GM13977 (cell line): ENCODE measurements at places on chromosomes 7 and 10.

DNA sequence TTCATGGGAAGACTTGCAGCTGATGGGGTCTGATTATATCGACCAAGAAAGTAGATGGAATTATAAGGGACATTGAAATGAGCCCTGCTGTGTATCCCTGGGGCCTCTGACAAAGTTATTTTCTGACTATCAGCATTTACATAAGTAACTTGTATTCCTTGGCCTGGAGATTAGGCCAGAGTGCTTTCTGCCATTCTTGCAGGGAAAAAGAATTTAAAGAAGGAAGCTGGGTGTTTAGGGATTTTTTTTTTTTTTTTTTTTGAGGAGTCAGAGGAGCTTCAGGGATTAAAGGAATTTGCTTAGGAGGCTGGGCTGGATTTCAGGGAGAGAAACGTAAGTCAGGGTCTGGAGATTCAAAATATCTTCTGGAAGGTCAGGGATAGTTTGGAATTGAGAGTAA is 4.6 kb downstream of the SPAM1 start:
- DNase-seq = no peak

DNA sequence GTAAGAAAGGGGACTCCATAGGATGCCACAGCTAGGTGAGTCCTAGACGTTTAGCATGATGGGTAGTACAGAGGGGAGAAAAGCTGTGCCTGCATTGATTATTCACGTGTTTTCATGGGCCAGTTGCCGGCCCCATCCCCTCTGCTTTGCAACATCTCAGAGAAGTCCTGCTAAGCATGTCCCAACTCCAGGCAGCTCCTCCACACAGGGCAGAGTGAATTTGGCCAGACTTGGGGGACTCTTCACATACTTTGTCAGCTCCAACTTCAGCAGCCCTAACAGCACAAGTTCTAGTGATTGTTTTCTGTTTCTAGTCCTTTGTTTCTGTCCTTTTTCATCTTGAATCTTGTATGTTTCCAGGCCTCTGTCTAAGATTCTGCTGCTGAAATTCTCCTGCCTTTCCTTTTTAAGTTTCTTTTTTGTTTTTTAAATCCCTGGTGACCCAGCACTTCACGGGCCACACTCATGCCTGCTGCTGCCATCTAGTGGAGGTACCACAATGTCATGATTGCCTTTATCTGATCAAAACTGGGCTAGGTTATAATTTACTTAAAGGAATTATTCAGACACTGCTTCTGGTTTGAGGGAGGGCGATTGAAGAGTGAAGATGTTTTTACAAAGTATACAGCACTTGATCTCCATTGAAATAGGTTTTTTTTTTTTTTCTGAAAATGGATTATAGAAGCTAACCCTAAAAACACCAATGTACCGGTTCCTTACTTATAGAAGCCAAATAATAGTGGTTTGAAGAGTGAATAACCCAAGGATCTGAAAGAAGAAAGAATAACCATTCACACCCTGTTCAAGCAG is 276.9 kb downstream of the CSTF2T start:
- peak; percentile 23 for DNase-seq

DNA sequence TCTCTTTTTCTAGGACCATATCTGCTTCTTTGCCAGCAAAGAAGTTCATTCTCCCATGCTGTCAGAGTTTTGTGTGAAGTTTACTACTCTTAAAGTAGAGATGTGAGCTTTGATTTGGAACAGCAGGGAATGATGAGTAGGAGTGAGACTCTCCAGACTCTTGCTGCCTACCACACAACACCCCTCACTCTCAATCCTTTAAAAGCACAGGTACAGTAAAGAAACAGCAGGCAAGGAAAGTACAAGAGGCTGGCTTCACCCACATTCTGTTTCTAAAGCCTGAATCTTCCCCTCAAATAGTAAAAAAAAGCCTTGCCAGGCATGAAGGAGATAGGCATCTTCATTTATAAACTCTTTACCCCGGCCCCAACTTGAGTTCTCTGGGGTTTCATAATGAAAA is 97.3 kb downstream of the ARMH3 start:
- no peak for DNase-seq

DNA sequence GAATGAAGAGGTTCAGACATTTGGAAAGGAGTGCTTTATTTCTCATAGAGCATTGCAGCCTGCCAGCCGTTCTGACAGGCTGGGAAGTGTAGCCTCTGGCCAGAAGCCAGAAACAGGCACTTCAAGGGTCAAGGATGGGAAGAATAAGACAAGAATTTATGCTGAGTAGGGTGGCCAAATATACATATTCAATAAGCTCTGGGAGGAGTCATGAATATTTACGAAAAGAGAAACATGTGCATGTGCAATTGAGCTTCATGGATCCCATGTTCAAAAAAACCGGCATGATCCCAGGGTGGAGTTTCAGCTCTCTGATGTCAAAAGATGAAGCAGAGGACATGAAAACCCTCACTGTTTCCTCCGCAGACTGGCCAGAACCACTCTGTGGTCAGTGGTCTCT is 32.9 kb downstream of the TLX1 start:
- no peak for DNase-seq

DNA sequence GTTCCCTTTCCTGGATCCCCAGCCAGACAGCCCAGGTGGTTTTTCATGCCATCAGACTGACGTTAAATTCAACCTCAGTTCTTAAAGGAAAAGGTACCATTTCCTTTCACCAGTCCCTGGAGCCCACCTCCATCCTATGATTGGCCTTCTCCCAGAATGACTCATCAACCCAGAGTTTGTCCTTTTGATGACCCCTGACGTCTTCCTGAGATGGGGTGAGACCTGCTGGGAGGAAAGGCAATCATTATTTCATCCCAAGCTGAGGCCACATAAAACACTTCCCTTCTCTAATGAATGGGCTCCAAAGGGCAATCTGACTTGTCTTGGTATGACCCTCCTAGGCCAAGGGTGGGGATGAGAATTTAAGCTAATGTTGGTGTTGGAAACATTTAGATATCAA is 750.7 kb downstream of the SUGCT start:
- no peak for DNase-seq

- DNase-seq = no peak
Measured at GRCh38 chr7:133059263-133059662, 22.6 kb downstream of the CHCHD3 start.

DNA sequence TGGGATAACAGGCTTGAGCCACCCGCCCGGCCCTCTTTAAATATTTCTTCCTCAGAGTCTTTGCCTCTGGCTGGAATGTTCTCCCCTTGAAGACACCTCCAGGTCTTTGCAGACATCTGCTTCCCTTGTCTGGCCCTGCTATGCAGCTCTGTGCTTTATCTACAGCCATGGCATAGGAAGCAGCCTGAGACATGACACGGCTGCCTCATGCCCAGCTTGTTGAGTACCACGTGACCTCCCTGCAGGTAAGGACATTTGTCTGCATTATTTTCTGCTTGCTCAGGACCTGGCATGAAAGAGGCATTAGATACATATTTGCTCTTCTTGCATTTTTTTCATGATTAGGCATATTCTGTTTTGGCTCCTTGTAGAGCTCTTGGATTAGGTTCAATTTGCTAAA is 113.8 kb upstream of the KLF6 start:
- no peak for DNase-seq

- DNase-seq = no peak
Measured at GRCh38 chr10:133239990-133240389, 2.3 kb downstream of the VENTX start.

- no peak for DNase-seq
Measured at GRCh38 chr7:110522761-110523200, 568.1 kb upstream of the LRRN3 start.

- no peak for DNase-seq
Measured at GRCh38 chr10:48575901-48576300, 29.0 kb downstream of the ARHGAP22 start.

DNA sequence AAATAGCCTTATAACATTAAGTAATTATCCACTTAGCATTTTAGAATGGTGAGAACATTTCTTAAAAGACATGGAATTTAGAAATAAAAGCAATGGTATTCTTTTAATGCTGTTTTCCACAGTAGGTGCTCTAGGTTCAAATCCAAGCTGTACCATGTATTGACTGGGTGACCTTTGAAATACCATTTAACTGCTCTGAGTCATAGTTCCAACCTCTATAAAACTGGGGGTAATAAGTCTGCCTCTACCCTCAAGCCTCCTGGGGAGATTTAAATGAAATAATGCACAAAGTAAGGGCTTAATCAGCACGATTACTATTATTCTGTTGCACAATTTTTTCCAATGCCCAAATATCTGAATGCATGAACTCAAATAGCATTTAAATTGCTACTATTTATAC is 236.4 kb upstream of the CCDC6 start:
- no peak for DNase-seq

DNA sequence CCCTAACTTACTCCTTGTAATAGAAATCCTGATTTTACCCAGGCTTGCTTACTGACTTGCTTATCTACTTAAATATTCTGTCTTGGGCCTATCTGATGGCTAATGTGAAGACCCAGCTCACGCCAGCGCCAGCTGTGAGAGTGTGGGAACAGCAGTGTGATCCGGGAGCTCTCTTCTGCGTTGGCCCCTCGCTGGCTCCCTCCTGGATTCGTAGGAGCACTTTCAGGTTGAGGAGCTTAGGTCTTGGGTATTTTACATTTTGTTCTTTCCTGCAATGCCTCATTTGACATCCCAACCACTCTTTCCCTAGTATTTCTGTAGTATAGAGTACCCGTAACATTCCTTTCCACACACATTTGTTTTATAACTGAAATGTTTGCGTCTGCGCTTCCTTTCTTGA is 51.7 kb downstream of the CREM start:
- no peak for DNase-seq

GRCh38 chr10:131464789-131465188 is 153.3 kb upstream of the TCERG1L start:
- DNase-seq = no peak

- no peak for DNase-seq
Measured at GRCh38 chr10:114957673-114958072, 19.7 kb downstream of the TRUB1 start.

- DNase-seq = no peak
Measured at GRCh38 chr7:31327071-31327470, 13.5 kb downstream of the NEUROD6 start.

GRCh38 chr10:110226926-110227641 is 19.7 kb downstream of the MXI1 start:
- peak; percentile 90 for DNase-seq

DNA sequence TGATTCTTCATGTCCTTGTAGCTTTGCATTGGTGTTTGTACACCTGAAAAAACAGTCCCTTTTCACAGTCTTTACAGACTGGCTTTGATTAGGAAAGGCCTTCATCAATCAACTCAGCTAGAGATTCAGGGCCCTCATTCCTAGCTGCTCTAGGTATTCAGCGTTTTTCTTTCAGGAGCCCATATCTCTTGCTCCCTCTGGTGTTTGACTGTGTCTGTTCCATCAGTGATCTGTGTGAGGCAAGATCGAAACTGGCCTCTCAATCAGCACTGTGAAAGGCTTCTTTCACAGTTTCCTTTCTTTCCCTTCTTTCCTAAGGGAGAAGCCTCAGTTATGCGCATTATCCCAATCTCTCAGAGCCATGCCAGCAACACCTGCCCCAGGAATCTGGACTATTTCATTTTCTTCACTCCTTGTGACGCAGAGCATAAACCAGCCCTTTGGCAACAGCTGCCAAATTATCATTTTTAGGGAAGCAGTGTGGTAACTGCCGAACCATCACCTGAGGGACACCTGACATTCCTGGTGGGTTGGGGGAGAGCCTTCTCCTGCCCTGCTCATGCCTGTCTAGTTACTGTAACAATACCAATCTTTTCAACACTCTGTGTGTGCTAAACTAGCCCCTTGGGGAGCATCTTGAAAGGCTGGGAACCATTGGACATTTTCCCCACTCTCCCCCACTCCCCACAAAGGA is 75.7 kb upstream of the CCDC71L start:
- DNase-seq = peak; percentile 33

- DNase-seq = no peak
Measured at GRCh38 chr7:80921130-80921529, 2.3 kb upstream of the SEMA3C start.

GRCh38 chr10:91049296-91049987 is 128.6 kb upstream of the ANKRD1 start:
- DNase-seq = no peak
